ENCODE measurements at places on chromosomes 13 and 19. TPM values are rescaled to one million over a fixed set of nuclear protein-coding genes. Genes with fewer than 3 reads are reported as not detected.

GRCh38 chr19:51480590-51480989, 2.3 kb downstream of the CEACAM18 start:
- DNase-seq, result peak; percentile 25

DNA sequence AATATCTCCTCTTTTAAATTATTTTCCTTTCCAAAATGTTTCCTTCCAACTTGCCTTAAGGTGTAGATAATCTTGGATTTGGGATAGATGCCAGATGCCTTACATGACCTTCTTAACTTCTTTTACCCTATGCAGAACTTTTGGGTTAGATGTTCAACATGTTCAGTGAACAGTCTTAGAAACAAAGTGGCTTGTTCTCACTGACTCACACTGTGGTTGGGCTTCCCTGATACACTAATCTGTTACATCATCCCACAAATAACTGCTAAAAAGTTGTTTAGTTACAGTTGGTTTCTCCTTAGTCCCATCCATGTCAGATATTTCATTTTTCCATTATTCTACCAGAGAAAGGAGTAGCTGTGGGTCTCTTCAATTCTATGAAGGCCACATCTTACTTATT, 2638.2 kb downstream of the PCDH9 start:
- no peak for DNase-seq

APOC4 gene
- total RNA-seq, result not detected

DNA sequence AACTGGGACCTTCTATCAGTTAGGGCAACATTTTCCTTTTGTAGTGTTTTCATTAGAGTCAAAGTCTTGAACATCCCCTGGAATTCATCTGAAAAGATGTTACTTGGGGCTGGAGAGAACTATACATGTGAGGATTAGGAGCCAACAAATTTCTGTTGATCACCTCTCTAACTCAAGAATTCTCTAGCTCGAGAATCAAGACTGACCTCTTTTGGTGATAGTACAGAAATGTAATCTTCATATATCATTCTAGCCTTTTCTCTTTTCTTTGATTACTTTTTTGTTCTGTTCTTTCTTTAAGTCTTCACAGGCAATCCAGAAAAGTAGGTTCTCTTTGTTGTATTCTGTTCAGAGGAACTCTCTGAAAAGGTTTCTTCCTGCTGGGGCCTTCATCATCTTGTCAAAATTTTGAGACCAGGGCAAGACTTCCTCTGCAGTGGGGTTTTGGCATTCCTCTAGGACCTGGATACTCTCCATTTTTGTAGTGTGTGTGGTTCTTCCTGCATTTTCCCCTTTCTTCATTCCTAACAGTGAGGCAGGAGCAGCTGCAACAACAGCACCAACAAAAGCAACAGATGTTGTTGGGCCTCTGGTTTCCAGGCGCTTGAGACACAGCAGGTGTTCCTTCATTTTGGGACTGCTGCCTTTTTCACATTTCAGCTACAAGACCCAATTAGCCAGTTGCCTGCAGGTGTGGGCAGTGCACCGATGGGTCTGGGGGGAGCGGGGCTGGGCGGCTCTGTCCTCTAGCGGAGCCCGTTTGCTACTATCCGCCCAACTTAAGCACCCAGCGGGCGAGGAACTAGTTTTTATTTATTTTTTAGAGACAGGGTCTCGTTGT, 26.2 kb downstream of the ELF1 start:
- DNase-seq, result no peak

GRCh38 chr13:94825507-94825906, 113.2 kb upstream of the SOX21 start:
- peak; percentile 70 for DNase-seq

DNA sequence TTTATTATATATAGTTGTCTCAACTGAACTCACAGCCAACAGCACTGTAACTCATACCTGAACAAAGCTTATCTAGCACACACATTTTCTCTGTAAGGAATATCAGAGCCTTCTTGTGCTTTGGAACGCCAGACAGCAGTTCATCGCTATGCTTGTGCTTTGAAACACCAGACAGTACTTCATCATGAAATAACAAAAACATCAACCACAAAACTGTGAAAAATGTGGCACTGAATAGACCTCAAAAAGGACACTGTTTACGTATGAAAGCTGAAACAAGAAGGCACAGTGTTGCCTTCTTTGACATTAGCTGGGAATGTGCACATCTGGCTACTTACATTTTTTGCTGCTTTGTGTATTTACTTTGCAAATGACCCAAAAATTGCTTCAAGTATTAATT, 160.2 kb downstream of the PDS5B start:
- no peak for DNase-seq

GRCh38 chr13:73168953-73169401, 110.2 kb downstream of the KLF5 start:
- no peak for DNase-seq

- DNase-seq, result peak; percentile 77
Measured at GRCh38 chr19:54439174-54439851, 9.7 kb upstream of the LENG8 start.

STOML3 gene
- not detected for total RNA-seq

- no peak for DNase-seq
Measured at GRCh38 chr19:4060621-4061177, 6.0 kb downstream of the ZBTB7A start.

Data from testis (tissue), 5 donors.